CD4-positive, alpha-beta T cell treated with Interleukin-6 for 4 hours (primary cell): ENCODE measurements at places on chromosomes 13 and 19.
A peak's percentile ranks its signal among the peaks of the same experiment; 100 is the strongest.

- DNase-seq = no peak
Observed at GRCh38 chr13:106796280-106797047, 228.5 kb upstream of the ARGLU1 start.

- no peak for DNase-seq
Observed at GRCh38 chr19:43290568-43291359, 21.4 kb upstream of the PSG9 start.

- DNase-seq = no peak
Observed at GRCh38 chr19:38360839-38361631, 13.3 kb upstream of the PSMD8 start.

DNA sequence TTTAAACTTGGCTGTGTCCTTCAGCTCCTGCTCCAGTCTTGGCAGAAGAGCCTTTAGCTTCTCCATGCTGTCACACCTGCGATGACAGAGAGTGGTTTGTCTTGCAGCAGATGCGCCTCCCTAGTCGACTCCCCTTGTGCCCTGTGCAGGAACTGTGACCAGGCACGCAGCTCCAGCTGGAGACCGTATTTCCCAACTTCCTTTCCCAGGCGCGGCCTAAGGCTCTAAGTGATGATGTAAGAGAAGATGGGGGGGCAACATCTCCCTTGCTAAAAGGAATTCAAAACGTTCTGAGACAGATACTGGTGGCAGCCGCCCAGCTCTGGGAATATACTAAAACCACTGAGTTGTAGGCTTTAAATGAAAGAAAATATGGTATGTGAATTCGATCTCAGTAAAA, 16.3 kb downstream of the DCUN1D2 start:
- DNase-seq = no peak

- DNase-seq = no peak
Observed at GRCh38 chr13:80821466-80821865, 480.5 kb upstream of the SPRY2 start.

- DNase-seq = no peak
Observed at GRCh38 chr19:28609091-28609755, 603.7 kb downstream of the UQCRFS1 start.

DNA sequence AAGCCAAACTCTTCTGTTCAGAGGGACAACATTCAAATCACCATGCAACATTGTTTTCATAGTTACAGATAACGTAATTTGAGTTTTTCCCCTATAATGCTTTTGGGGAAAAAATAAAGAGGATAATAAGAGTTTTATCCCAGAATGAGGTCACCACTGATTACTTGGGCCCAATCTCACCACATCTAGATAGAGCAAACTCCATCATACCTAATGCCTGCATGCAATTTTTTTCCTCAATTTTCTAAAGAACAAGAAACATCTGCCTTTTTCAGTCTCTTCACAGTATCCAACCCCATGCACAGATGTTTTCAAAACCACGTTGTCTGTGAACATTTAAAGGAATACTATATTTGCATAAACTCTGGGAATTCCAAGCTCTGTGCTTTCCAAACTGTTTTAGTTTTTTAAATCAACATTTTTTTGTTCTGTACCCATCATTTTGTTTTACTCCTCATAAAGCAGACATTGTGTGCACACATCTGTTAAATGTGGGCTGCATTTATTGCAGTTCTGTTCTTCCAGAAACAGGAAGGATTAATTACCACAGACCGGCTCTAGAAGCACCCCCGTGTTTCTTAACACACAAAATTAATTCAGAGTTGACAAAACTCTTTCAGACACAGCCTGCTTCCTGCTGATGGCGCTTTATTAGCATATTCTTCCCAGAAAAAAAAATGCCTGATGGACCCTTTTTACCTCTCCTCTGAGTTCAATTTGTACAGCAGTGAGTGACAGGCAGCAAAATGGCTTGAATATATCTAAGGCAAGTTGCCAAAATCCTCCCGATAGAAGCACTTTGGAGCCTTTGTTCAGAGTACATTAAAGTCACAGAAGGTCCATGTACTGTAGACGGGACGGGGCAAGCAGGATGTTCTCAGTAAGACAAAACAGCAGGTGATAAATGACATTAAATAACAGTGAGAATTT, 1171.9 kb downstream of the EFNB2 start:
- DNase-seq = no peak

DNA sequence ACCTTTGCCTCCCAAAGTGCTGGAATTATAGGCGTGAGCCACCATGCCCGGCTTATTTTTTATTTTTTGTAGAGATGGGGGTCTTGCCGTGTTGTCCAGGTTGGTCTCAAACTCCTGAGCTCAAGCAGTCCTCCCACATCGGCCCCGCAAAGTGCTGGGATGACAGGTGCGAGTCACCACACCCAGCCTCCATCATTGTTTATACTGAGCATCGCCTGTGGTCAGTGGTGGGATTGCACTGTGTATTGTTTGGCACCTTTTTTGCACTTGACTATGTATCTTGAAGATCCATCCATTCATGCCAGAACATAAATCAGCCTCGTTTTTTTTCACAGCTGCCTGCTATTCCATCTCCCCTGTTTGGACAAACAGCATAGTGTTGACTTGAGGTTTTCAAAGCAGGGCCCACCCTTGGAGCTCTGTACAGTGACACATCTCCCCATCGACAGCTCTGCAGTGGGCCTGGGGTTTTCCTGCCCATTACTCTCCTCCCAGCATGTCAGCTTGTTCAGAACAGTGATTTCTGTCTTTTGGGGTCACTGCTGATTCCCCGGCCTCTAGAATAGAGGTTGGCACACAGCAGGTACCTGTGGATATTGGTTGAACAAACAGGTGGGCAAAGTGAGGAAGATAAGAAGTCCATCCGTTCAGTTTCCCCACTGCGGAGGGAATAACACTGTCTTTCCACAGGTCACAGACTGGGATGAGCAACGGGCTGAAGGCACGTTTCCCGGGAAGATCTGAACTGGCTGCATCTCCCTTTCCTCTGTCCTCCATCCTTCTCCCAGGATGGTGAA, 8.2 kb upstream of the UPK1A start:
- DNase-seq = no peak

DNA sequence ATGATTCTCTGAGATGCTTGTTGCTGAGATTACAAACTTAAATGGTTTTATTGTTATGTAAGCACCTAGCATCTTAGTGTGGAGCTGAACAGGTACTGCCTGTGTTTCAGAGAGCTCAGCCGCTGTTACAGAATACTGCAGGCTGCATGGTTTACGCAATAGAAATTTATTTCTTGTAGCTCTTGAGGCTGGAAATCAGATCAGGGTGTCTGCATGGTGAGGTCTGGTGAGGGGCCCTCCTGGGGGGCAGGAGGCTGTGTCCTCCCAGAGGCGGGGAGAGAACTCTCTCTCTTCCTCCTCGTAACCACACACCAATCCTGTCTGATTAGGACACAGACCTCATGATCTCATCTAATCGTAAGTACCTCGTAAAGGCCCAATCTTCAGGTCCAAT, 13.1 kb downstream of the ATP11A start:
- DNase-seq = no peak

DNA sequence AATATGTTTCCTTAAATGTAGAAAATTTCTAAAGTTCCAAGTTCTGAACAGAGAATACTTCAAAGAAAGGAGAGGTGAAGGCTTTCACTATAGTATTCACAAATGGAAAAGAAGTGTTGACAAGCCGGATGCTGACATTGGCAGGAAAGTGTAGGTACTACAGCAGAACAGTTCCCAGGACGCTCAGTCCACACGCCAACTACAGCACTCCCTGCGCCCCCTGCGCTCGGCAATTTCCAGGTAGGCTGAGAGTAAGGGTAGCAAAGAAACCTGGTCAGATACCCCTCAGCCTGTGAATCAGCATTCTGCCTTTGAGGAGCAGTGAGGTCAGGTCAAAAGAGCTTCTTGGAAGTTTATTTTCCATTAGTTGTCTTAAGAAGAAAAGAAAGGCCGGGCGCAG, 115.3 kb downstream of the NALCN start:
- DNase-seq = no peak

DNA sequence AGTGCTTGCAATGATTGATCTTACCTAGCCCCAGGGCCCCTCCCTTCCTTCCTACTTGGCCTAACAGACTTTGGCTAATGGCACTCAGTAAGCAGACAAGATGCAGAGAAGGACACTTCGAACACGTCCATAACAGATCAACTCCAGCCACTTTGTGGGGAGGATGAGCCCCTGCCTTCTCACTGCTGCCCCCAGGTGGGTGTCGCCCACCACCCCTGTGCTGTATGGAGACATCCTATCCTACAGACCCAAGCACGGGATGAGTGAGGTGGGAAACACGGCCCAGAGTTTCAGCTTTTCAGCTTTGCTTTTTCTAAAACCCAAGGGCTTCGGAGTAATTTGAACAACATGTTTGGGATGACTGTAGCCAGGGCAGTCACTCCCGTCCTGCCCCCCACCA, 5.5 kb downstream of the SLC7A1 start:
- no peak for DNase-seq

- DNase-seq = no peak
Observed at GRCh38 chr13:60363288-60363687, 33.7 kb upstream of the TDRD3 start.

GRCh38 chr13:36293497-36293896, 4.1 kb downstream of the CCDC169 start:
- no peak for DNase-seq

DNA sequence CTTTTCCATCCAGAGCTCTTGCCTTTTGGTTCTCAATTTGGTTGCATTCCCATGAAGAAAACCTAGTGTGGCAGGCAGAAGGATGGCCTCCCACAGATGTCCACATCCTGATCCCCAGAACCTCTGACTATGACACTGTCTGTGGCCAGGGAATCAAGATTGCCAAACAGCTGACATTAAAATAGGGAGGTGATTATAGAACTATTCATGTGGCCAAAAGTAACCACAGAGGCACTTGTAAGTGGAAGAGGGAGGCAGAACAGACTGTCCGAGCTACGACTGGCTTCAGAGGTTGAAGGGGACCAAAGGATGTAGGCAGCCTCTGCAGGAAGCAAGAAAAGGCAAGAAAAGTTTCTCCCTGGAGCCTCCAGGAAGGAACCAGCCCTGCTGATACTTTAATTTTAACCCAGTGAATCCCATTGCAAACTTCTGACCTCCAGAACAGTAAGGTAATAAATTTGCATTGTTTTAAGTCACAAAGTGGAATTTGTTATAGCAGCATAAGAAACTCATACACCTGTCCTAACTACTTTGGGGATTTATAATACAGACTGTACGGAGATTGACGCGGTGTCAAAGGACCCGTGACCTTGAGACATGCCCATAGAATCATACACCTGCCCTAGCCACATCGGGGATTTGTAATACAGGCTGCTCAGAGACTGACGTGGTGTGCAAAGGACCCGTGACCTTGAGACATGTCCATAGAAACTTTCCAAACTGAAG, 106.5 kb downstream of the ATP11A start:
- DNase-seq = no peak

DNA sequence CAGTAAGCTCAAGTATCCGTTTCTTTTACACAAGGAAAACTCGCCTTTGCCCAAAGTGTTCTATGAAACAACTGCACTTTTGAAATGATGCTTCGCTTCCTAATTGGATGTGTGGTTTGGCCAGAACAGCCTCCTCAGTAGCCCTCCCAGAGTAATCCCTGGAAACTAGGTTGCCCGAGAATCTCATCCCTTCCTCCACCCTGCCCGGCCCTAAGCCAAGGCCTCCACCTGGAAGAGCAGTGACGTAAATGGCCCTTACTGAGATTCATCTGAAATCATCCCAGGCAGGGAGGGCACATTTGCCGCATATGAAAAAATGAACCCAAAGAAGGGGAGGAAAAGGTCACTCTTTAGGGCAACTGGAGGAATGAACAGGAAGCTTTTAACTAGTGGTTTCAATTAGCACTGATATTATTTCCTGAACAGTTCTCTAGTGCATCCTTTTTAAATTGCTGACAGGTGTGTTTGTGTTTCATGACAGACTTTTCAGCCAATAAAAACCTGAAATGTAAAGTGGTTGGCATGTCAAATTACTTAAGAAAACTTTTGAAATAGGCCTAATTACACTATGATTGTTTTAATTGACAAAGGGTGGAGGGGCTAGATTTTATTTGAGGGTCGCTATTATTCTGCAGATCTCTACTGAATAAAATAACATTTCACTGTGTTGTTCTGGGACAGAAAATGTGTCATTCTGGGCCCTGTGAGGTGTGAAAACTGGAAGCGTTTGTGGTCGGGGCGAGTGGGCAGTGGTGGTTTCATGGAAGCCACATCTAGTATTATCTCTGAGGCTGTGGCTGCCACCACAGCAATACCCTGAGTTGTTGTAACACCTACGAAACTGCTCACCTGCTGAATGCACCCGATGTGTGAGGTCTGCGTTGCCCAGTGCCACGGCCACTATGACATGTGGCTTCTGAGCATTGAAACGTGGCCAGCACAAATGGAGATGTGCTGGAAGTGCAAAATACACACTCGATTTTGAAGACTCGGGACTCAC, 112.1 kb downstream of the ZIC5 start:
- DNase-seq = no peak

DNA sequence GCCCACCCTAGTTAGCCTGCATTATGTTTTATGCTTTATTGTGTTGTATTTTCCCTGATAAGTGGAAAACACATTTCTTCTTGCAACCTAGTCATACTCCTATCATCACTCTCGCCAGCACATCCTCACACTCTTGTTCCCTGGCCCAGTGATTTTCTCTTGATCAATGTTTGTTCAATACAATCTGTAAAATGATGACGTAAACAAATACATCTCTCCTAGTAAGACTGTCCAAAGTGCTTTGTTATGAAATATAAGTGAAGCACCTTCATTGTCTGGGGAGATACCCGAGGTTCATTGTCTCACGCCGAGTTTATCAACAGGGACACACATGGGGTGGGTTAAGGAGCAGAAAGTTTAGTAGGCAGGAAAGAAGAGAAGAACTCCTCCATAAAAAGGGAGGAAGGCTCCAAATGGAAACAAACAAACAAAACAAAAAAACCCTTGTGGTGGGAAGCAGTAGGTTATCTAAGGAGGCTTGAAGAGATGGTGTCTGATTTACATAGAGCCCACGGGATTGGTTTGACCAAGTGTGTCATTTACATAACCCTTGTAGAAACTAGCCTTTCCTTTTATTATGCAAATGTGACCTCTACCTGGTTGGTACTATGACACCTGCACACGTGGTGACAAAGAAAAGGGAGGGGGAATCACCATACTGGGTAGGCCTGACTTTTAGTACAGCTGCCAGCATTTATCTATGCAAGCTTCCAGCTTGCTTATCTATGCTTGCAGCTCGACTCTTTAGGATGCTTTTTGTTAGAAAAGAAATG, 1317.9 kb upstream of the SPRY2 start:
- no peak for DNase-seq

GRCh38 chr19:43474986-43475705, 9.7 kb upstream of the LYPD3 start:
- DNase-seq = peak; percentile 96

- DNase-seq = peak; percentile 17
Observed at GRCh38 chr13:20193907-20194631, 1.3 kb upstream of the GJB2 start.
